ENCODE measurements at places on chromosomes 4 and X.

DNA sequence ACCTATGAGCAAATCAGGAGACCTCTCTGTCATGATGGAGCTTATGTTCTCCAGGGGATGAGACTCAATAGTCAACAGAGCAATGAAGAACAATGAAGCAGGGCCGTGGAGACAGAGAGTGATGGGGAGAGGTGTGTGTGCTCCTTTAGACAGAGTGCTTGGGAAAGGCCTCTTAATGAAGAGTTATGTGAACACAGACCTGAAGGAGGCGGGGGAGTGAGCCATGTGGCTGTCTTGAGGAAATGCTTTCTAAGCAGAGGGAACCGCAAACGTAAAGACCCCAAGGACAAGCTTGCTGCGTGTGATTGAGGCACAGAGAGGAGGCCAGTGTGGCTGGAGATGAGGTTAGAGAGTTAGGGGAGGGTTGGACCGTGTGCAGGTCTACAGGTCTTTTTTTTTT lies 53.1 kb downstream of the CHRNA9 start:
- H3K4me1 ChIP-seq = no peaks in the 10 kb centered on the region
- no peak overlapping the region for H3K27ac ChIP-seq
- H3K27me3 ChIP-seq = no peaks in the 10 kb centered on the region
- no peak overlapping the region for H3K4me3 ChIP-seq

DNA sequence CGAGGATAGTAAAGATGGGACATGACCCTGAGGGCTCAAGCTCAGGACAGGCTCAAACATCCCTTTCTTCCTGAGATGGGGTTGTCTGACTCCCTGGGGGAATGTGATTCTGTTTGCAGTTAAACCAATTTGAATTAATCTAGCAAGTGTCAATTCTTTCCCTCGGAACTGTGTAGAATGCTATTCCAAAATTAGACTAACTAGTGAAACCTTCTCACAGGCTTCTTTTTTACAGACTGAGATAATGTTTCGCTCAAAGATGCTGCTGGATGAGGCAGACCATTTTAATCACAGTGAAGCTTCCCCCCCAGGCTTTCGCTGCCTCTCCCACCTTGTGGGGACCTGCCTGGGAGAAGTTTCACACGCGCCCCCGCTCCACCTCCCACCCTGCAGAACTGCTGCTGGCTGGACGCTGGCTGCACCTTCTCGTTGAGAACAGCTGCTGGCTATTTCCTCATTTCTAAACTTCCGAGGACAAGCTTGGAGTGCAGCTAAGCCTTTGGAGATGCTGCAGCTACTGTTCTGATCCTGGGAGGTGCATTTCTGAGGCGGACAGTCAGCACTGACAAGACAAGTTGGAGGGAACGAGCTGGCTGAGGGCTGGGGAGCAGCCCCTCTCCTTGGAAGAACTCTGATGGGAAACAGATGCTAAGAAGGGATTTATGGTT lies 297.8 kb downstream of the RAPGEF2 start:
- H3K27me3 ChIP-seq = no peaks in the 10 kb centered on the region
- H3K4me1 ChIP-seq = no peaks in the 10 kb centered on the region
- no peak overlapping the region for H3K27ac ChIP-seq
- H3K36me3 ChIP-seq = no peaks in the 10 kb centered on the region

DNA sequence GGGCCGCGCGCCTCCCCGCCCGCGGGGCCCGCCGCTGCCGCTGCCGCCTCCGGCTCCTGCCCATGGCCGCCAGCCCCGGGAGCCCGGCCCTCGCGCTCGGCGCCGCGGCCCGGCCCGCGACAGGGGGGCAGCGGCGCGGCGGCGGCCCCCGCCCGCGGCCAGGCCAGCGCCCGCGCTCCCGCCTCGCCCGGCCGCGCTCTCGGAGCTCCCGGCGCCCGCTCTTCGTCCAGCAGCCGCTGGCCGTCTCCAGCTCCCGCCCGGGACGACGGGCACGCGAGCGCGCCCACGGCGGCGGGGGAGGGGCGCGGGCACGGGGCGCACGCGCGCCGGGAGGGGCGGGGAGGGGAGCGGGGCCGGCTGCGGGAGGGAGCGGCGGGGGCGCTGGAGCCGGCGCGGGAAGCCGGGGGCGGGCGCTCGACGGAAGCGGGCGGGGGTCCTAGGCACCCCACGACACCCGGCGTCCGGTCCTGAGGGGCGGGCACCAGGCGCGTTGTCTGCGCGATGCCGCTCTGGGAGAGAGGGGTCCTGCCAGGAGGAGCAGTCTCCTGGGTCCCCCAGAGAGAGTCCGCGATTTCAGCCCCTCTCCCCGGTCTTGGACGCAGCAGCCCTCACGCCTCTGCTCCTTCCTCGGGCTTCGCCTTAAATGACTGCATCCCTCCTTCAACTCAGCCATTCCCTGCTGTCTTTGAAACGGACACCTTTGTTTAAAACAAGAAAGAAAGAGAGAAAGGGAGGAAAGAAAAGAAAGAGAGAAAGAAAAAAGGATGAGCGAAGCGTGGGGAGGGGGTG lies 490 bp upstream of the PDZD4 start:
- H3K4me3 ChIP-seq = no peak overlapping the region
- no peaks in the 10 kb centered on the region for H3K36me3 ChIP-seq
- H3K27me3 ChIP-seq = no peaks in the 10 kb centered on the region
- H3K4me1 ChIP-seq = peaks cover 2% of the 10 kb centered on the region

- no peaks in the 10 kb centered on the region for H3K36me3 ChIP-seq
- no peak overlapping the region for H3K4me3 ChIP-seq
- no peaks in the 10 kb centered on the region for H3K4me1 ChIP-seq
- no peaks in the 10 kb centered on the region for H3K27me3 ChIP-seq
- DNase-seq = no peak
Observed at GRCh38 chr4:56315543-56315942, 71.7 kb downstream of the AASDH start.

DNA sequence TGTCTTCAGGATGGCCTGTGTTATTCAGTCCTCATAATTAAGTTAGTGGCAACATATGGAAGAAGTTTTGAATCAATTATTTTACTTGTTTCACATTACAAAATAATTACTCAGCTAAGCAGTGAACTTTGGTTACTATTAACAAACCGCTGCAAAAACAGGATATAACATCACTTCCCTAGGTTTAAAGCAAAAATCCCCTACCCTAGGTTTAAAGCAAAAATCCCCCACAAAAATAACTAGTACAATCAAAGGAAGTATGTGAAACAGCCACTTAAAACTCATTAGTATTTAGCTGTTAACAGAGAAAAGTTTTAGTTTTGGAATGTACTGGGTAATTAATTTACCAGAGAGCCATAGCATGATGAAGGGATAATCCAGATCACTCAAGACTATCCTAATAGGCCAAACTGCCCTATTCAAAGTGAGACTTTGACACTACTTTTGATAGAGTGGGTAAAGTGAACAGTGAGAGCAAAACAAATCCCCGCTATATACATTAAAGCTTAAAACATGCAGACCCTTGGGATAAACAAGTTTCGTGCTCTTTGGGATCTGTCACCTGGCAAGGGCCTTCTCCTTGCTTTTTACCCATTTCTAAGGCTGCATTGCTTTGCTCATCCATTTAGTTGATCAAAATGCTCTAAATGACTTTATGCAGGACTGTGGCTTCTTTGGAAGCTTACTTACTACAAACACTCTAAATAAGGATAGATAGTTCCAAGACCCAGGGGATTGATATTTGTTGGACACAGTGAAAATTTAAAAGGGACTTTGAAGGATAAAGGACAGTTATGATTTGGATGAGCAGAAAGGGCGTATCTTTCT lies 36.4 kb upstream of the GPR174 start:
- H3K4me3 ChIP-seq = no peak overlapping the region
- DNase-seq = no peak
- H3K27me3 ChIP-seq = no peaks in the 10 kb centered on the region
- no peak overlapping the region for H3K27ac ChIP-seq

DNA sequence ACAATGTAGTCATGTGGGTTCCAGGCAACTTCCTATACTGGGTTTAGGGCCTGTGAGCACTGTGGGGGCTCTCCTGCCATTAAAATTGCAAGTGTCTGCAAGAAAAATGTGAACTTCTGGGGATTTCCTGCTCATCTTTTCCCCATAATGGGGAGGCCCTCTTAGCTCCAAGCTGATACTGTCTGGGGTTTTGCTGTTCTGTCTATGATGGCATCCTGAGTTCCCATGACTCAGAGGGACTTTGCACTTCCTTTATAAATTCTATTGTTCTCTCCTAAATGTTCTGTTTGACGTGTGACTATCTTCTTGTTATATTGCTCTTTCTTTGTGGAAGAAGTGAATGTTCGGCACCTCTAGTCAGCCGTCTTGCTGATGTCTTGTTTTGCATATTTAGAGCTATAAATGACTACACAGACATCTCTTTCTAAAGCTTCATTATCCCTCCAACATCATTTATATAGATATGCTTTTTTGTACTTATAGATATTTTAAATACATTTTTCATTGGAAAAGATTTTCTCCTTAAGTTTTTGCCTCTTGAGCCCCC lies 465.8 kb downstream of the NAF1 start:
- H3K36me3 ChIP-seq = no peaks in the 10 kb centered on the region
- no peaks in the 10 kb centered on the region for H3K27me3 ChIP-seq
- no peak overlapping the region for H3K27ac ChIP-seq
- no peaks in the 10 kb centered on the region for H3K4me1 ChIP-seq
- no peak for DNase-seq

All from mesendoderm (in vitro differentiated cells).